Natural killer cell (primary cell): ENCODE measurements at places on chromosomes 1 and 21.
A peak's percentile ranks its signal among the peaks of the same experiment; 100 is the strongest.

DNA sequence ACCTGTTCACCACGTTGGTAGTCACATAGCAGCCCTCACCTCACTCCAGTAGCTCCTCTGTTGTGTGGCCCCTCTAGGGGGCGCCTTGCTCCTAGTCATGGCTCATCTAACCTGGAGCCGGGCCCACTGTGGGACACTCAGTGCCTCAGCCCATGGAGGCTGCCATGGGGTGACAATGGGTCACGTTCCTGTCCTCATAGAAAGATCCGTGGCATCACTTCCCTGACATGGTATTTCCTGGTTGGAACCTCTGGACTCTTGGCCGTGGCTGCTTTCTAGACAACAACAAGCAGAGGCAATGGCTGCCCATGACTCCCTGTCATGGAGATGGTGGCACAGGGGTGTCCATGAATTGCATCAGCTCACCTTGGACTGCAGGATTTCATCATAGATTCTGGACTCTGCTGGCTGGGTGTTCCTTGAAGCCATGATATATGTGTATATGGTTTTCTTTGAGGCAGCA is 27.5 kb upstream of the SLAMF6 start:
- no peak overlapping the region for H3K27ac ChIP-seq
- H3K4me3 ChIP-seq: no peak overlapping the region
- H3K36me3 ChIP-seq: peaks cover 19% of the 10 kb centered on the region
- no peaks in the 10 kb centered on the region for H3K27me3 ChIP-seq

DNA sequence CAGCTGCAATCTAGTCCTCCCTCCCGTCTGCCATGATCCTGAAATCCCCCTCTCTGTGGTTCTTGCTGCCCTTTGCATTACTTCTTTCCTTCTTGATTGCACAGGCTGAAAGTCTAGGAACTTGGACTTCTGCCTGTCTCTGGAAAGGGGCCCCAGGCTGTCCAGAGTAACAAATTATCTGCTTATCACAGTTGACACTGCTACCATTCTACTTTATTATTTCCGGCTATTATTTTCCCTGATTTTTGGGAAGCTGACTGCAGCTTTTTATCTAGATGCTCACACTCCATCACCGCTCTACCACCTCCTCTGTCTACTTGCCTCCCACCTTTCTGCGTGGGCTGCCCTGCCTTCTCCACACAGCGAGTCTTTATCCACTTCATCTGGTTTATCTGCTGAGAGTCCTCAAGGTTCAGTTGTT is 202.1 kb upstream of the PLXNA2 start:
- no peaks in the 10 kb centered on the region for H3K27me3 ChIP-seq
- no peak overlapping the region for H3K4me3 ChIP-seq
- no peak for DNase-seq
- H3K36me3 ChIP-seq: no peaks in the 10 kb centered on the region

DNA sequence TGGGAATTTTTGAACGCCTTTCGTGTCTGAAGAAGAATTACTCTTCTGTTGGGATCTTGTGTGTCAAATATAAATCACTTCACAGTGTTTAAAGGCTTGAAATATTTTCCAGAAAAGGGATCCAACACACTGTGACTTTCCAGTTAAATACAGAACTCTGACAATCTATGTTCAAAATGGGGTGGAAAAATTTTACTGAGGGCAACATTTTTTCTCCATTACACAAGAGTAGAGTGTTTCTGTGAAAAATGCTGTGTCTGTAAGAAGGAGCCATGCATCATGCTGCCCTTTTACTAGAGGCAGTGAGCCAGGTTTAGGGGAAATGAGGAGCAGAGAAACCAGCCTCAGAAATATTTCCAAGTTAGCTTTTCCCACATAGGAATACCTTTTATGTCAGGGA is 86.5 kb downstream of the VPS13D start:
- no peak for DNase-seq
- H3K4me1 ChIP-seq: no peaks in the 10 kb centered on the region
- no peak overlapping the region for H3K27ac ChIP-seq
- no peaks in the 10 kb centered on the region for H3K27me3 ChIP-seq

- no peak overlapping the region for H3K27ac ChIP-seq
- no peak overlapping the region for H3K4me3 ChIP-seq
- no peak for DNase-seq
- H3K27me3 ChIP-seq: no peaks in the 10 kb centered on the region
- H3K4me1 ChIP-seq: no peaks in the 10 kb centered on the region
- H3K36me3 ChIP-seq: no peaks in the 10 kb centered on the region
Measured at GRCh38 chr21:37717534-37717933, 198.7 kb downstream of the KCNJ6 start.

GRCh38 chr1:171998711-171999110 is 157.4 kb downstream of the DNM3 start:
- no peaks in the 10 kb centered on the region for H3K27me3 ChIP-seq
- H3K4me3 ChIP-seq: no peak overlapping the region
- no peak for DNase-seq

- H3K27ac ChIP-seq: no peak overlapping the region
- peaks cover 13% of the 10 kb centered on the region for H3K4me1 ChIP-seq
- no peak for DNase-seq
- no peaks in the 10 kb centered on the region for H3K27me3 ChIP-seq
- H3K4me3 ChIP-seq: no peak overlapping the region
Measured at GRCh38 chr1:244456586-244456985, 4.5 kb upstream of the CATSPERE start.

DNA sequence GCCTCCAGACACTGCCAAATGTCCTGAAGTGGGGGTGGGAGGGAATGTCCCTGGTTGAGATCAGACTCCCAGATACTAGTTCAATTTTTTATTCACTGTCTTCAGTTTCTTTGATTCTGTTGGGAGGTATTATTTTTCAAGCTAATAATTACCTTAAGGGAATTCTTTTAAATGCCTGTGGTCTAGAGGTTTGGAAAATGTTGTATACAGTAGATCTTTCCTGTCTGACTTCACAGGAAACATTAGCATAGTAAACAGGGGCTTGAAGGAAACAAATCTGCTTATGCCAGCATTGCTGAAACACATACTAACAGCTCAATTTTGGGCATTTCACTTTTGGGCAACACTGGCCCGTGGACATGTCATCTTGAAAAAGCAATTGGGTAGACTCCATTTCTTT is 84.3 kb upstream of the HP1BP3 start:
- no peak overlapping the region for H3K4me3 ChIP-seq
- H3K36me3 ChIP-seq: peaks cover 3% of the 10 kb centered on the region
- H3K27ac ChIP-seq: no peak overlapping the region
- no peak for DNase-seq
- H3K4me1 ChIP-seq: no peaks in the 10 kb centered on the region
- no peaks in the 10 kb centered on the region for H3K27me3 ChIP-seq

- H3K36me3 ChIP-seq: no peaks in the 10 kb centered on the region
- no peaks in the 10 kb centered on the region for H3K27me3 ChIP-seq
- no peak for DNase-seq
- no peak overlapping the region for H3K27ac ChIP-seq
- no peaks in the 10 kb centered on the region for H3K4me1 ChIP-seq
Measured at GRCh38 chr1:87108814-87109411, 194.5 kb downstream of the HS2ST1 start.

GRCh38 chr1:234899041-234899729 is 229.5 kb downstream of the TOMM20 start:
- no peak for DNase-seq
- H3K4me1 ChIP-seq: peaks cover 10% of the 10 kb centered on the region
- H3K27ac ChIP-seq: no peak overlapping the region
- no peaks in the 10 kb centered on the region for H3K36me3 ChIP-seq

- peak; percentile 39 for DNase-seq
- H3K27me3 ChIP-seq: peaks cover 35% of the 10 kb centered on the region
- no peak overlapping the region for H3K27ac ChIP-seq
- H3K4me3 ChIP-seq: peak overlapping the region; percentile 53
- no peaks in the 10 kb centered on the region for H3K36me3 ChIP-seq
- H3K4me1 ChIP-seq: peaks cover 31% of the 10 kb centered on the region
Measured at GRCh38 chr1:156704930-156705320, 458 bp downstream of the CRABP2 start.

- H3K27ac ChIP-seq: peak overlapping the region; percentile 82
- H3K4me1 ChIP-seq: peaks cover 20% of the 10 kb centered on the region
- no peak for DNase-seq
- no peak overlapping the region for H3K4me3 ChIP-seq
- H3K36me3 ChIP-seq: no peaks in the 10 kb centered on the region
Measured at GRCh38 chr1:172359491-172359999, 60.9 kb upstream of the C1orf105 start.

DNA sequence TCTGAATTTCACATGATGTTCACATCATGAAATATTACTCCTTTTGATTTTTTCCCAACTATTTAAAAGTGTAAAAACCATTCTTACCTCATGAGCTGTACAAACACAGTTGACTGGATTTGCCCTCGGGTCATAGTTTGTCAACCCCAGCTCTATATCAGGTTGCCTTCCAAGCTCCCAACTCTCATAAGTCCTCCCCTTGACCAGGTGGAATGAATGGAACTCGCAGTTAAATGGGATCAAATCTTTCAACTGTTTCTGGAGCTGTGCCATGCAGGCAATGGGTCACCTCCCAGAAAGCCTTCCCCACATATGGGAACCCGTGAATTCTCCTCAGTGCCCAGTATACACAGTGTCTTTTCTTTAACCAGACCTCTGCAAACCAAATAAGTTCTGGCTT is 169.8 kb upstream of the FOXD3 start:
- no peak overlapping the region for H3K4me3 ChIP-seq
- H3K36me3 ChIP-seq: no peaks in the 10 kb centered on the region
- no peak for DNase-seq

DNA sequence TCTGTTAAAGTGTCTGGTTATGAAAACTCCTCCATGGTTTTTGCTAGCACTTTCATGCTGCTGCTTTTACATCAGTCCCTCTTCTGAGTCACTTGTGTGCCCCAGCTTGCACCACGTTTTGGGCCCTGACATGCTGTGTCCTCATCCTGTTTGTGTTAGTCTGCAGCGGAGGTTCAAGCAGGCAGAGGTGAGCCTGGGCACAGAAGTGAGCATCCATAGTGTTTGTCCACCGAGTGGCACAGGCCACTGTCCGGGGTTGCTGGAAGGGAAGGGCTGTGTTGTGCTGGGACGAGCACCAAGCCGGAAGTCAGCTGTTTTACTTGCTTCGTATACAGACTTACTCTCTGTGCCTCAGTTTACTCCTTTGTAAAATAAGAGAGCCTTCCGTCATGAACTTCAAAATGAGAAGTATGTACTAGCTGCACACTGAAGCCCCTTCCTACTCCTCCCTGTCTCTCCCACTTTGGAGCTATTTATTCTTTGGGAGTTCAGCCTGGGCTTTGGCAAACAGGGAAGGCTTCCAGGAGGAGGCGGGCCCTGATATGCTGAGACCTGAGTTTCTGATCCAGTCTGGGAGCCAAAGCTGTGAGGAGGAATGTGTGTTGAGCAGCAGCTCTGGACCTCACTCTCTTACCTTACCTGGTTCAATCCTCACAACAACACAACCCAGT is 10.7 kb upstream of the LAPTM5 start:
- no peak overlapping the region for H3K4me3 ChIP-seq
- H3K27ac ChIP-seq: no peak overlapping the region
- H3K27me3 ChIP-seq: no peaks in the 10 kb centered on the region
- no peaks in the 10 kb centered on the region for H3K36me3 ChIP-seq
- H3K4me1 ChIP-seq: peaks cover 6% of the 10 kb centered on the region

- H3K4me1 ChIP-seq: no peaks in the 10 kb centered on the region
- no peak overlapping the region for H3K4me3 ChIP-seq
- no peak overlapping the region for H3K27ac ChIP-seq
- no peak for DNase-seq
- no peaks in the 10 kb centered on the region for H3K27me3 ChIP-seq
Measured at GRCh38 chr1:196980859-196981258, 3.5 kb downstream of the CFHR5 start.

DNA sequence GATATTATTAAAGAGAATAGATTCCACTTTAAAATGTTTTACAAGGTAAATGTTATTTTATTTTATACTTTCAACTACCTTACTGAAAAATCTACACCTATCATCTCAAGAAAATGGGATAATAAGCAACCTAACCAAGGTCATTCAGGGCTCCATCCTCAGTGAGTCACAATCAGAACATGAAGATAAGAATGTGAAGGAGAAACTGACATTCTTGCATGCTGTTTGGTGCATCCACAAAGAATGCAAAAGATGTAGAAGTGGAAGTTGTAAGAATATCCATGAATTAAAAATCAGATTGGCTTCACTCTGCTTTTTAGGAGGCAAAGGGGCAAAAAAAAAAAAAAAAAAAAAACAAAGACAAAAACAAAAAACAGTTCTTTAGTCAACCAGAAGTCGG is 6.5 kb downstream of the WARS2 start:
- H3K27me3 ChIP-seq: no peaks in the 10 kb centered on the region
- no peak overlapping the region for H3K27ac ChIP-seq
- no peaks in the 10 kb centered on the region for H3K4me1 ChIP-seq
- DNase-seq: no peak
- no peak overlapping the region for H3K4me3 ChIP-seq
- H3K36me3 ChIP-seq: no peaks in the 10 kb centered on the region

GRCh38 chr1:6861075-6861724 is 75.9 kb downstream of the CAMTA1 start:
- no peaks in the 10 kb centered on the region for H3K27me3 ChIP-seq
- H3K4me1 ChIP-seq: no peaks in the 10 kb centered on the region
- no peaks in the 10 kb centered on the region for H3K36me3 ChIP-seq
- no peak overlapping the region for H3K4me3 ChIP-seq

DNA sequence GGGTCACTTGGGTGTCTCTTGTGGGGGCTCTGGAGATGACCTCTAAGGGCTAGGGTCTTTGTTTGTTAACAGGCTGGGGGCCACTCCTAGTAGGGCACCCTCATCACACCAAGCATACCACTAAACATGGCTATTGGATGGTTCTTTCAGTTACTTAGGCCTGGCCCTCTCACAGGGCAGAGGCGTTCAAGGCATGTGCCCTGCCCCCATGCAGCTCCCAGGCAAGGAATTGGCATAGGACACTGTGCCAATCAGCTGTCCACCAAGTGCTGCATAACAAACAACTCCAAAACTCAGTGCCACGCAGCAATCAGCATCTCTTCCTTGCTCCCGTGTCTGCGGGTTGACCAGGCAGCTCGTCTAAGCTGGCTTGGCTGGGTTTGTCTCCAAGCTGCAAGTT is 2.1 kb upstream of the KCNAB2 start:
- no peak overlapping the region for H3K27ac ChIP-seq
- no peaks in the 10 kb centered on the region for H3K27me3 ChIP-seq
- H3K36me3 ChIP-seq: peaks cover 70% of the 10 kb centered on the region
- no peak overlapping the region for H3K4me3 ChIP-seq

GRCh38 chr1:89894210-89895201 is 73.7 kb downstream of the LRRC8D start:
- H3K36me3 ChIP-seq: peaks cover 6% of the 10 kb centered on the region
- H3K27ac ChIP-seq: no peak overlapping the region
- H3K4me1 ChIP-seq: no peaks in the 10 kb centered on the region
- DNase-seq: no peak
- H3K4me3 ChIP-seq: no peak overlapping the region
